ENCODE measurements at places on chromosomes 4 and X.

GRCh38 chr4:102817613-102818268 lies 9.6 kb downstream of the UBE2D3 start:
- no peak for DNase-seq

GRCh38 chrX:50103866-50104566 lies 96.8 kb downstream of the AKAP4 start:
- DNase-seq: peak; percentile 12

DNA sequence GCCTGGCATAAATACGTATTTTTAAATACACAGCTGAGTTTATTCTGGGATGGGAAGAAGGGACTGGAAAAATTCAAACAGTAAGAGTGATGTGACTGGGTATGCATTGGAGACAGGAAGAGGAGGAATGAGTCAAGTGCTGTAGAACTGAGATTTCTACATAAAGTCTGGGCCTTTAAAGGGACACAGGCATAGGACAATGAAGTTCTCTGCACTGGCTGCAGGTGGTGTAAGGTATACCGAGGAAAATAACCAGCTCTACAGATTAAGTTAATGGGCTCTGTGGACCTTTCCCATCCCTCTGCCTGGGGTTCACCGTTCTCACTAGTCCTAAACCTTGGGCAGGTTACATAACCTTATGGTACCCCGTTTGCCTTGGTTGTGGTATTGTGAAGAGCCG lies 68.7 kb downstream of the DHX15 start:
- no peak for DNase-seq

GRCh38 chr4:108045687-108046024 lies 56.0 kb downstream of the HADH start:
- no peak for DNase-seq

GRCh38 chrX:44978976-44979375 lies 106.0 kb downstream of the KDM6A start:
- DNase-seq: no peak

DNA sequence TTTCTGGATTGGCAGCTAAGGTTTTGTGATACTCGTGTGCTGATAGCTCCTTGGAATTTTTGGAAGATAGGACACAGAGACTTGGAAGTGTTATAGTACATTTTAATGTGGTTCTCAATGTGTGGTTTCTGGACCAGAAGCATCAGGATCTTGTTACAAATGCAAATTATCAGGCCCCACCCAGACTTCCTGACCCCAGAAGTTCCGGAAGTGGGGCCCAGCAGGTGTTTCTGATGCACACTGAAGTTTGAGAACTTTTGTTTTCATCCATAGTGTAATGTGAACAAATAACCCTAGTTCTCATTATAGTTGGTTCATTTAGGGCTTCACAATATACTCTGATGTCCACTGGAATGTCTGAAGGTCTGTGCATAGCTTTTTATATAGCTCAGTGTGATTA lies 49.6 kb downstream of the LAMP2 start:
- no peak for DNase-seq

DNA sequence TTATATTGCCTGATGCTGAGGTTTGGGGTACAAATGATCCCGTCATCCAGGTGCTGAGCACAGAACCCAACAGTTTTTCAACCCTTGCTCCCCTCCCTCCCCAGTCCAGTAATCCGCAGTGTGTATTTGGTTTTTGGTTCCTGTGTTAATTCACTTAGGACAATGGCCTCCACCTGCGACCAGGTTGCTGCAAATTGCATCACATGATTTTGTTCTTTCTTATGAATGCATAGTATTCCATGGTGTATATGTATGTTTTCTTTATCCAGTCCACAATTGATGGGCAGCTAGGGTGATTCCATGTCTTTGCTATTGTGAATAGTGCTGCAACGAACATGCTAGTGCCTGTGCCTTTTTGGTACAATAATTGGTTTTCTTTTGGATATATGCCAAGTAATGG lies 25.4 kb downstream of the GABRQ start:
- no peak for DNase-seq

- peak; percentile 20 for DNase-seq
Observed at GRCh38 chrX:50202539-50202938, 1.7 kb upstream of the AKAP4 start.

DNA sequence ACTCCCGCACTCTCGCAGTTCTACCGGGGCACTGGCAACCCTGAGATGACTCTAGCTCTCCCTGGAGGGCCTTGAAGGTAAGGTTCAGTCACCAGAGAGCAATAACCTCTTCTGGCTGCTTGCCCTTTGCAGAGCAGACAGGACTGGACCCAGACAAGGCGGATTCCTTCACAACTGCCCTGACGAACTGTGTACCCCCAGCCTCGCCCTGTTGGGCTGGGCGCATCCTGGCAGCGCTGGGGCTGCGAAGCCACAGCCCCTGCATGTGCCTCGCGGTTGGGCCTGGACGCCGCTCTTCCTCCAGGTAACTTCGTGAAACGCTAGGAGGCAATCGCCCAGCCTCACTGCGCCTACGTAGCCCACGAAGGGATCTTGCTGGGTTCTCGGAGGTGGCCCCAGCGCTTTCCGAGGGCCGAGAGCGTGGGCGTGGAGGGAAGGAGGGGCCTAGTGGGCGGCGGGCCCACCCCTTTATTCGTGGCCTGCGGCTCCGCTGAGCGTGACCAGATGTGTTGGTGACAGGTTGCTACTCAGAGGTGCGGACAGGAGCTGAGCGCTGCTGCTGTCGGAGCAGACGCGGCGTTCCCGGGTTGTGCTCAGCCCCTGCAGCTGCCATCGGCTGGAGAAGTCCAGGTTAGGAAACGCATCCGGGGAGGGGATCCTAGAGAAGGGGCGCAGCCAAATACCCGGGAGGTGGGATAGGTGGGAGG lies 1.9 kb upstream of the MAMLD1 start:
- DNase-seq: peak; percentile 19

- DNase-seq: peak; percentile 94
Observed at GRCh38 chrX:42096265-42096920, 173.0 kb upstream of the CASK start.

DNA sequence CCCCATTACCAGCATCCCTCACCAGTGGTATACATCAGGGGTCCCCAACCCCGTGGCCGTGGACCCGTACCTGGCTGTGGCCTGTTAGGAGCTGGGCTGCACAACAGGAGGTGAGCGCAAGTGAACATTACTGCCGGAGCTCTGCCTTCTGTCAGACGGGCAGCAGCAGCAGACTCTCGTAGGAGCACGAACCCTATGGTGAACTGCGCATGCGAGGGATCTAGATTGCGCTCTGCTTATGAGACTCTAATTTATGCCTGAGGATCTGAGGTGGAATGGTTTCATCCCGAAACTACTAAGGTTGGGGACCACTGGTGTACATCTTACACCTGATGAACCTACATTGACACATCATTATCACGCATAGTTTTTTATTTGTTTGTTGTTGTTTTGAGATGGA lies 52.8 kb upstream of the DHX15 start:
- DNase-seq: no peak

DNA sequence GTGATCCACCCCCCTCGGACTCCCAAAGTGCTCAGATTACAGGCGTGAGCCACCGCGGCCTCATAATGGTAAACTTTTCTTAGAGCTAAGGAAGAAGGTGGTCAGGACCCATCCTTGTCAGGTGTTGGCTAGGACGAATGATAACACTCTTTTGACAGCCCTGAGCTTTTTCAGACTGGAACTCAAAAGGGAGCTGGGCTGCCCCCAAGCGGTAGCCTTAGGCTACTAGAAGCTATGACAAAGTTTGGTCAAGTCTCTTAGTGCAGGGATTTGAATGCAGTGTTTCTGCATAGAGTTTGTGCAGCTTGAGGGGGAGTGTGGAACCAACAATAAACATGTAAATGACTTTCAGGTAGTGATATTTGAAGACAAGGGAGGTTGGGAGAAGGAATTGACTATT lies 11.8 kb upstream of the HSD17B10 start:
- DNase-seq: peak; percentile 40
